Inflammatory macrophage (primary cell): ENCODE measurements at places on chromosomes 13 and 19.

- no peak for DNase-seq
These were observed 82.2 kb downstream of the ATP11A start for GRCh38 chr13:112771877-112772538.

DNA sequence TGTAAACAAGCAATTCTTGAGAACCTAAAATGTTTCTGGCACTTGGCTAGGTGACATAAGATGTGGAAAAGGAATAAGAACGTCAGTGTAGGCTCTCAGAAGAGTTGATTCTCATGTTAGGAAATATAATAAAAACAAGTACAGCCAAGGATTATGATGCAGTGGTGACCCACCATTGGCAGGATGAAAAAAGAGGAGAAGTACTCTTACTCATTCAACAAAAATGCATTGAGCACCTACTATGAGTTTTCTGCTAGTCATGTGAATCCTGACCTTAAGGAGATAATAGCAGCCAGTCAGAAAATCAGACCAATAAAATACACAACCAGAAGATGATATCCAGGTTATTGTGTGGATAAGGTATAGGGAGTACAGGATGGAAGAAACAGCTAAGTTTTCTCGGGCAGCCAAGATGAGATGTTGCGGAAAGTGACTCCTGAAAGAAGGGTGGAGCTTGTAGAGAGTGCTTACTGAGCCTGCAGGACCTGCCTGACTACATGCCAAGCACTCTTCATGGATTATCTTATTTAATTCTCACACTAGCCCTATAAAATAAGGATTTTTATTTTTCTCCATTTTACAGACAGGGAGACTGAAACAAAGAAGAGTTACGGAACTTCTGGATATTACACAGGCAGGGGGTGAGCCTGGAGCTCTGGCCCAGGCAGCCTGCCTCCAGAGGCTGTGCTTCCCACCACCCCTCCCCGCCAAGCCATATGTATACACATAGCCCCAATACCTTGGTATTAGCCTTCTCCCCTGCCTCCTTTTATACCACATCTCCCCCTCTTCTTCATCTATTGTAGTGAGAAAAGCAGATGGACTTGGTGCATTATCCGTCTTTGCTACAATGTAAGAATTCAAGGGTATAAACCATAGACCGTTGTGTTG is 58.0 kb downstream of the TGDS start:
- DNase-seq, result no peak

DNA sequence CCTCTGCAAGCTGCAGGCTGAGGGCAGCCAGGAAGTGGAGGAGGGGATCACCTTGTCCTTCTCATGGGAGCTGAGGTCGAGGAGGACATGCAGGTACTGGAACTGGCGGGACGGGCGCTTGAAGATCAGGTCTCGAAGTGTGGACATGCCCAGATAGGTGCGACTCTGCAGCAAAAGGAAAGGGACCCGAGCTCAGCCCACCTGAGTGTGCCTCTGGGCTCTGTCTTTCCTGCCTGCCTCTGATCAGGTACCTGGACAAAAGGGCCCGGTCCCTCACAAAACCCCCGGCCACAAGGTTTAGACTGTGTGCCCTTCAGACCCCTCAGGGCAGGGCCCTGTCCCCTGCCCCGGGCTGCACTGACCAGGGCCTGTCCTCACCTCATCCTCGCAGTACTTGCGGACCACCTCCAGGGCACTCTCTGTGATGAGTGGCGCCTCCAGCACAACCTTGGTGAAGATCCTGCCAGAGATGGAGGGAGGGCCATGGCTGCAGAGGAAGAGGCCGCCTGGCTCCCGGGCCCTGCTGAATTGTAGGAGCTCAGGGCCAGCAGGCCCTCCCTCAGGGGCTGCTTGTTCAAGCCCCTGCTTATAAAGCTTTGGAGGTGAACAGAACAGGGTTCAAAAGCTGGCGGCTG is 12.5 kb upstream of the RSPH6A start:
- no peak for DNase-seq

DNA sequence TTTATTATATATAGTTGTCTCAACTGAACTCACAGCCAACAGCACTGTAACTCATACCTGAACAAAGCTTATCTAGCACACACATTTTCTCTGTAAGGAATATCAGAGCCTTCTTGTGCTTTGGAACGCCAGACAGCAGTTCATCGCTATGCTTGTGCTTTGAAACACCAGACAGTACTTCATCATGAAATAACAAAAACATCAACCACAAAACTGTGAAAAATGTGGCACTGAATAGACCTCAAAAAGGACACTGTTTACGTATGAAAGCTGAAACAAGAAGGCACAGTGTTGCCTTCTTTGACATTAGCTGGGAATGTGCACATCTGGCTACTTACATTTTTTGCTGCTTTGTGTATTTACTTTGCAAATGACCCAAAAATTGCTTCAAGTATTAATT is 160.2 kb downstream of the PDS5B start:
- DNase-seq, result no peak

DNA sequence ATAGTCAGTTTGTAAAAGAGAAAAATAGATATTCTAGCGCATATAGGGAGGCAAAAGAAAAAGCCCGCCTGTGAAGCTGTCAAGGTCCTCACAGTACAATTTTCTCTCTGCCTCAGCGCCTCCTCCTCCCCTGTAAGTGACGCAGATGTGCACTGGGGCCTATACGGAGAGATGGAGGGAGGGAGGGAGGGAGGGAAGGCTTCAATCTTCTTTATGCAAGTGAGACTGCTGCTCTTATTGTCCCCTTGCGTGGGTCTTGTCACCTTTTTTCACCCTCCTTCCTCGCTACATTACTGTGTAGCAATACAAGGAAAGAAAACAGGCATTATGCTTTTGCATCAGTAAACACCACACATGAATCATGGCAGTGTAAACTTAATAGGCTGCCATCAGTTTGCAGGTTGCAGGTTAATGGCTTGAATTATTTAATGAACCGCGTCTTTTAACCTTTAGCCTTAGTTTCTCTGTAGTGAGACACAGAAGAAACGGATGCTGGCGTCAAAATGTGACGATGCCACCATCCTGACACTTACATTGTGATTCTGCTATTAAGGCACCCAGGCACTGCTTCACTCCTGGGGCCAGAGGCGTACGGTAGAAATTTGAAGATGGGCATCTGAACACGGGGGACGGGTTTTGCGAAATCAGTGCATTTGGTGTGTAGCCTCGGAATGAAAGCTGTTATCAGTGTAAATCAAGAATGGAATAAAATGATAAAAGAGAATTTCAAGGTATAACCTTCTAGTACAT is at the start of gene KLHL1:
TSS of gene KLHL1 (minus strand) at position 97 of the 750 bp plus-strand sequence. CDS start 753 bp downstream, outside the sequence.
- DNase-seq, result no peak

- peak; percentile 46 for DNase-seq
These were observed 1.1 kb downstream of the RAB8A start for GRCh38 chr19:16112778-16113177.

DNA sequence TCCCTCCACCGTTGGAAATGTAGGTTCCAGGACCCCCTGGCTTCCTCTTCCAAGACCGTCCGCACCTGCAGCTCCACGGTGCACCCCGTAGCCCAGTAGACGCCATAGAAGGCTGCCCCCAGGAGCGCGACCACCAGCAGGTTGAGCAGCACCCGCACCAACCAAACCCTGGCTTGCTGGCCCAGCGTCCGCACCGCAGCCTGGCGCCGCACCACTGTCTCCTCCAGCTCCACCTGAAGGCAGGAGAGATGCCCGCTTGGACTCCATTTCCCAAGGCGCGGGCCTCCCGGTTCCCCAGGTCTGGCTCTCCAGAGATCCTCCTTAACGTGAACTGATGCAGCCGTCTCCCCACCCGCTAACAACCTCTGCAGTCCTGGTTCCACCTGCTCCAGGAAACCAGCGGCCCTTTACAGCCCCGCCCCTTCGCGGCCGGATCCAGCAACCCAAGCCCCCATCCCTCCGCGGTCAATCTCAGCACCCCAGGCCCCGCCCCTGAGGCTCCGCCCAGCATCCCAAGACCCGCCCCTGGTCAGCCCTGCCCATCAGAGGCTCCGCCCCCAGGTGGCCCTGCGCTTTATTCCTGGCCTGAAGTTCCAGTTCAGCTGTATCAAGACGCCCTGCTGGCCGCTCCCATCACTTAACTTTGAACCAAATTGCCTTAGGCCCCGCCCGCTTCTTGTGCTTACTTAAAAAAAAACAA is 5.0 kb upstream of the LENG1 start:
- peak; percentile 45 for DNase-seq

GRCh38 chr13:96822895-96823294 is 171.4 kb downstream of the OXGR1 start:
- DNase-seq, result no peak

GRCh38 chr13:25143706-25144105 is 28.4 kb downstream of the AMER2 start:
- DNase-seq, result no peak
